NCI-H1048 (cell line): ENCODE measurements at places on chromosomes 11 and 22.

GRCh38 chr11:60700689-60701468 lies 1.5 kb downstream of the MS4A8 start:
- DNase-seq, result no peak

DNA sequence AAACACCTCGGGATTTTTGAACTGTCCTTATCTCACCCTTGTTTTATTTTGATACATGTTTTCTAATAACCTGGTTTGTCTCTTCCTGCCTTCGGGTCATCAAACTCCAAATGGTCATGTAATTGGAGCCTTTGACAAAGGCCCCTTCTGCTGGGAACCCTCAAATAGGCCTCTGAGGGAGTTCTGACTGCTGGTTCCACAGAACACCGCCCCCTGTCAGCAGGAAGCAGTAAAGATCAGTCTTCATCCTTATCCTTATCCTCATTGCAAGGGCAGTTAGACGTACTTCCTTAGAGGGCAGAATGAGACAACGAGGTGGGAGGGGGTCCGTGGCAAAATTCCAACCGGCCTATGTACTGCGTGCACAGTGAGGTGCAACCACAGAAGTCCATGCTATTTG lies 12.1 kb downstream of the TRIM51 start:
- DNase-seq, result no peak

DNA sequence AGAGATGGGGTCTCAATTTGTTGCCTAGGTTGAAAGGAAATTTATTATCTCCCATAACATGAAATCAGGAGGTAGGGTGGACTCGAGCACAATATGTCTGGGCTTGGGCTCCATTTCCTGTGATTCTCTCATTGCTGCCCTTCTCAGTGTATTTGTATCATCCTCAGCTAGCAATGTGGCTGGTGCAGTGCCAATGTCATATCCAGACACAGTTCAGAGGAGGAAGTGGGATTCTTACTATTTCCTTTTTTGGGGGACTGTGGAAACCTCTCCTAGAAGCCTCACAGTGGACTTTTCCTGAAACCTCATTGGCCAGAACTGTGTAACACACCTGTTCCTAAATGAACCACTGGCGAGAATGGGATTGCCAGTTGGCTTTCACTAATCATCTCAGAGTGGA lies 21.0 kb upstream of the SWAP70 start:
- DNase-seq, result no peak

- DNase-seq, result no peak
These were observed 1.8 kb upstream of the FIBIN start for GRCh38 chr11:26992031-26992541.

DNA sequence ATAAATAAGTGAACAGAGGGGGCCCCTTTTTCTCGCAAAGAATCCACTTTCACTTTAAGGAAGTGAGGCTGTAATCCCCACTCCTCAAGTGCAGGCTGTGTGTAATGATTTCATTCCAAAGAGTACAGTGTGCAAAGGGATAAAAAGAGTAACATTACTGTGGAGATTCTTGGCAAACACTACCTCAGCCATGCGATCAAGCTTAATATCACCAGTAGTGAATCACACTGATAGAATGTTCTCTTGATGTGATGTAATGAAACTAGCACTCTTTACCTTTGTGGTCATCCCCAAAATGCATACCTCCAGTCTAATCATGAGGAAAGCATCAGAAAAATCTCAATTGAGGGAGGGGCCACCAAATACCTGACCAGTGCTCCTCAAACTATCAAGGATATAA lies 246.1 kb upstream of the CHORDC1 start:
- DNase-seq, result no peak

GRCh38 chr22:47168900-47169800 lies 406.7 kb downstream of the TBC1D22A start:
- DNase-seq, result no peak

GRCh38 chr22:27723708-27724107 lies 77.8 kb downstream of the MN1 start:
- no peak for DNase-seq

GRCh38 chr11:35583126-35583525 lies 35.1 kb upstream of the FJX1 start:
- no peak for DNase-seq

DNA sequence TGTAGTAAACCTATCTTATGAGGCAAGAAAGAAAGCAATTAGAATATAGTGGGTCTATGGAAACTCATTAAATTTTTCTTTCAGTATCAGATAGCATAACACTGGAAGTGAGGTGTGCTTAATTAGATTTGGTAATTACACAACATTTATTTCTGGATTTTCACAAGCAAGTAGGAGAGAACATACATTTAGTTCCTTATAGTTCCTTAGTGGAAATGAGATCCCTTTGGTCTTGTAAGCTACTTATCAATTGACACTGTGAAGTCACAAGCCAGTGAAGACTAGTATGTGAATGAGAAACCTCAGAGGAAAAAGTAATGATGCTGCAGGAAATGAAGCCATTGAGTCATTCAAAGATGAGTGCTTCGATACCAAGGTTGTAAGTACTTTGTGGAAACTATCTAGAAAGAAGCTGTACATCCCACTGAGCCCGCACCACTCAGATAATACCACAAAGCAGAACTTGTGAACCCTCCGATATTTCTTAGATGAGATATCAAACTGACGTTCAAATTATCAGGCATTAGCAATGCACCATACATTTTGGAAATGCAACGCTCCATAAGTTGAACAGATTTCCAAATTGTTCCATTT lies 53.5 kb downstream of the ENTHD1 start:
- DNase-seq, result no peak
